Stimulated activated CD8-positive, alpha-beta memory T cell treated with anti-CD3 and anti-CD28 coated beads, Interleukin-4, amount 100 ng/mL, for 1 hour (primary cell): ENCODE measurements at places on chromosomes 6 and 20.

- DNase-seq = no peak
These were observed 215.2 kb downstream of the NFATC2 start for GRCh38 chr20:51327251-51327841.

DNA sequence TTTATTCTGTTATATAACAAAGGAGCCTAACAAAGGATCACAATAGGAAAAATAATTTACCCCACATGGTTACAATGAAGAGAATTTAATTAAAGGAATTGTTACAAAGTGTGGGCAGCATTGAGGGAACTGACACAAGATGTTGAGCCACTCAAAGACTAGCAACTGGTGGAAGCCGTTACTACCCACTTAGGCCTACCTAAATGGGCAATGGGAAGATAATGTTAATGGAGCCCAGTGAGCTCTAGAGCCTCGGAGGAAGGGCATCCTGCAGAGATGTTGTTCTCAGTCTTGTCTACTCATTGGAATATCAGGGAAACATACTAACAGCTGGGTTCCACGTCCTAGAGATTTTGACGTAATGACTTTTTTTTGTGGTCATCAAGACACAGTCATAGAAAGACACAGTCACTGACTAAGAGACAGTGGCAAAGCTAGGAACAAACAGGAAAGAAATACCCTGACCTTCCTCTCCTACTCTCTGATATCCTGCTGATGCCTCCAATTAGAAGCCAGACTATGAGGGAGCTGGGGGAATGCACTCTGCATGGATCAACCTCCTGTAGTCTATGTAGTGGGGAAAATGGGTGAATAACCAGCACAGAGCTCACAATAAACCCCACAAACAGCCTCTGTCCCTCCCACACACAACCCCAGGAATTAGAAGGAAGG, 523.8 kb upstream of the FLRT3 start:
- no peak for DNase-seq

DNA sequence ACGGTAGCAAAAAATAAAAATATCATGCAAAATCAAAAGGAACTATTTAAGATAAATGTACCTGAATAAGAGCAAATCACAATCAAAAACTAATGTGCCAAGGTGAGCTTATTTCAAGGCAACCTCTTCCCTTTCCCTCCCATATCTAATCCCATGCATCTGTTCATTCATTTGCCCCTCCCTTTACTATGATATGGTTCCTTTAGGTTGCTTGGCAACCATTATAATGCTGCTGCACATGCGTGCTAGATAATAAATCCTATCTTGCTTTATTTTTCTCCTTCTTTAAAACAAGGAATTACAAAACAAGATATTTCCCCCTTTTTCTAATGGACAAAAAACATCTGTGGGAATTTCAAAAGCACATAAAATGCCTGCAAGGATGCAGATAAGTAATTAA, 318.2 kb upstream of the POU3F2 start:
- no peak for DNase-seq

DNA sequence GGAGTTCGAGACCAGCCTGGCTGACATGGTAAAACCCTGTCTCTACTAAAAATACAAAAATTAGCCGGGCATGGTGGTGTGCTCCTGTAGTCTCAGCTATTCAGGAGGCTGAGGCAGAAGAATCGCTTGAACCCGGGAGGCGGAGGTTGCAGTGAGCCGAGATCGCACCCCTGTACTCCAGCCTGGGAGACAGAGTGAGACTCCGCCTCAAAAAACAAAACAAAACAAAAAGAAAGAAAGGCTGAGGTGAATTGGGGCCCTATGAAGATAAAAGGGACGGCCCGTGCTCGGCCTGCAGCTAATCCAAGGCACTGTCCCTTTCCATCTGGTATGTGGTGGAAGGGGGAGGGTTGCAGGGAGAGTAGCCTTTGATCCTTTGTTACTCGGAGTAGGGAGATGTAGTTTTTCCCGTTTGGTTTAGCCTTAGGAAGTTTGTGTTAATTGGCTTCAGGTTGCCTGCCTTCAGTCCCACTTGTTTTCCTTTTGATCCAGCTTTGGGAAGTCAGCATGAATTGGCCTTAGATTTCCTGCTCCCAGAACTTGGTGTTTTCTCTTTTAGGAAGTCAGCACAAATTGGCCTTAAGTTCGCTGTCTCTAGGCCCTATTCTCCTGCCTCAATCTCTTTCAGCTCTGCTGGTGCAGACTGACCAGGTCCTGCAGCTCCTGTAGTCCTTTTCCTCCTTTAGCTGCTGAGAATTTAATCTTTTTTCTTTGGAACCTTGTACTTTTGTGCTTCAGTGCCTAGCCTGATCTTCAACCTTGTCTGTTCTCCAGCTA, 36.1 kb upstream of the PAQR8 start:
- no peak for DNase-seq
